EH (cell line): ENCODE measurements at places on chromosomes 12 and 14.
A peak's percentile ranks its signal among the peaks of the same experiment; 100 is the strongest.

DNA sequence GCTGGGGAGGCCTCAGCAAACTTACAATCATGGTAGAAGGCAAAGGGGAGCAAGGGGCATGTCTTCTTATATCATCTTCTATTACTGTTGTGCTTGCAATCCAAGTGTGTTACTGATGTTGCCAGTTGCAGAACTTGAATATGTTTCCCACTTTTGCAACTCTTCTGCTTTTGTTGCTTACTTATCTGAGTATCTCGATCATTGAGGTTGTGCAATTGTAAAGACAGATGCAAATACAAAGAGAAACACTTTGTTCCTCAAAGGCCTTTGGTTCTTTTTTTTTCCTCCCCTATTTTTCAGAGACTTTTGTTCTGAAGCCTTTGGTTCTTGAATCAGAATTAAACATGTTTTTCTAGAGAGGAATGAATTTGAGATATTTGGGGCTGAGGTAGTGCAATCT is 3.7 kb upstream of the COX8C start:
- no peak for DNase-seq

DNA sequence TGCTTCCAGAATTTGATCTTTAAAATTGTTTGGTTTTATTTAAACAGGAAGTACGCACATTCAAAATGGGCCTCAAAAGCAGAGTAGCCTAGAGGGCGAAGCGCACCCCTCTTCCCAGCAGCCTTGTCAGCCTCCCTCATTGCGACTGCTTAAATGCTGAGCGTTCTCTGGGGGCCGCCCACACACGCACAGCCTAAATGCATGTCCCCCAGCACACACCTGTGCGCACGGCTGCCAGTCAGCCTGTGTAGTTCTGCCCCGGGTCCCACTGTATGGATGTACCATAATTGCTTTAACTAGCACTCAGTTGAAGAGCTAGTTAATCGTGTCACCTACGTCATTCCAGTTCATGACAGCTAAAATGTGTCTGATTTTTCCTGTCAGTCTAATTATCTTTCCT is 79.3 kb downstream of the TESC start:
- DNase-seq = no peak

GRCh38 chr14:100640471-100641273 is 53.5 kb upstream of the BEGAIN start:
- DNase-seq = peak; percentile 11

DNA sequence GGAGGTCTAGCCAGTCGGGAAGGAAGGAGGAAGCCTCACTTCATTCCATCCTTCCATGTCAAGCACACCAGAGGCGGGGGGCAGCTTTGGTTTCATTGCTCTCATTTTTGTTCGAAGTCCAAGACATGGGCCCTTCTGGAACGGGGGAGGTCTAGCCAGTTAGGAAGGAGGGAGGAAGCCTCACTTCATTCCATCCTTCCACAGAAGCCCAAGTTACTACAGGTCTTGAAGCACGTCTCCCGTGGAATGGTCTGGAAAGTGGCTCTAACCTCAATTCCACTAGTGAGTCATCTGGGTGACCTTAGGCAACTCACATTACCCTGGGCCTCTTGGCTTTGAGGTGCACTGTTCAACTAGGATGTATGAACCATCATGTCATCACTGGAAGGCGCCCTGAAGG is 156.3 kb downstream of the NTF3 start:
- peak; percentile 75 for DNase-seq

GRCh38 chr12:72974954-72975555 is 702.9 kb downstream of the TRHDE start:
- DNase-seq = no peak

DNA sequence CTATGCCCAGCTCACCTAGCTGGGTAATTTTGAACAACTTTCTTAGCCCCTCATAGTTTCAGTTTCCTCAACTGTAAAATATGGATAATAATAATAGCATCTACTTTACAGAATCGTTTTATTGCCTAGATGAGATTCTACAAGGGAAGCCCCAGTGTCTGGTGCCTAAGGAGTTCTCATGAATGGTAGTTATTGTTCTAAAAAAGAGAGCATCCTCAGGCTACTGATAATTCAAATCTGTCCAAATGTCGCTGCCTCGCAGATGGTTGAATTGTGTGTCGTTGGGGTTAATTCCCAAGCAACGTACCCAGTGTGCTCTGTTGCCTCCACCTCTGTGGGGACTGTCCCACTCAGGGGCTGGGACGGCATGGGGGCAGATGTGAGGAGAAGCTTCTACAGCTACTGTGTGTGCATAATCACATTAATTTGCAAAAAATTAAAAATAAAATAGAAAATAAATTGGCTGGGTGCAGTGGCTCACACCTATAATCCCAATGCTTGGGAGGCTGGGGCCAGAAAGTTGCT is 71.6 kb upstream of the CEP83 start:
- DNase-seq = no peak

DNA sequence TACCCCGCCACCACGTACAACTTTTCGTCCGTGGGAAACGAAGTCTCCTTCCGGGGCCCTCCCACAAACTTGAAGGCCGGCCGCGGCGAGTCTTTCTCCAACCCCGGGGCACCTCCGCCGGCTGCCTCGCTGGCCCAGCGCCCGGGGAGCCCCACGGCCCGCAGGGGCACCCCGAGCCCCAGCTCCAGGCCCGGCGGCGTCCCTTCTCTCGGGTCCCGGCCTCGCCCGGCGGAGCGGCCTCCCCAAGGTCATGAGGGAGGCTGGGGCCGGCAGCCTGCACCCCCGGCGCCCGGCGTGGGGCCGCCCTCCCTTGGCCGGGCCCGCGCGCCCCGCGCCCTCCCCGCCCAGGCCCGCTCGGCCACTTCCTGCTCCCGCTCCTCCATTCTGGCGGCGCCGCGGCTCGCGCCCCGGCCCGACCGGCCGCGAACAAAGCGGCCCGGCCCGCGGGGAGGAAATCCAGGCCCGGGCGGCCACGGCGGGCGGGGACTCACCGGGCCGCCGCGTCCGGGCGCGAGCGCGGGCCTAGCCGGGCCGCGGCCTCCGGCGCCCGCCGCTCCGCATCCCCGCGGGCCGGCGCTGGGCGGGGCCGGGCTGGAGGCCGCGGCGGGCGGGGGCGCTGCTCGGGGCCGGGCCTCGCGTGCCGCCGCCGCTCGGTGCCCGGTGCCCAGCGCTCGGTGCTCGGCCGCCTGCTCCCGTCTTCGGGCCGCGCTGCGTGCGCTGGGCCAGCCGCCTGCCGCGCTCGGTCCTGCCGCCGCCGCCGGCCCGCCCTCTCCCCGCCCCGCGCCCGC is at the start of gene AKT1:
TSS of gene AKT1 (minus strand) at position 756 of the 788 bp plus-strand sequence. CDS start 3,105 bp downstream, outside the sequence.
- peak; percentile 27 for DNase-seq

GRCh38 chr12:49604856-49605255 is 583 bp downstream of the FAM186B start:
- DNase-seq = no peak

- DNase-seq = no peak
Observed at GRCh38 chr12:119683816-119684215, 15.9 kb downstream of the PRKAB1 start.

DNA sequence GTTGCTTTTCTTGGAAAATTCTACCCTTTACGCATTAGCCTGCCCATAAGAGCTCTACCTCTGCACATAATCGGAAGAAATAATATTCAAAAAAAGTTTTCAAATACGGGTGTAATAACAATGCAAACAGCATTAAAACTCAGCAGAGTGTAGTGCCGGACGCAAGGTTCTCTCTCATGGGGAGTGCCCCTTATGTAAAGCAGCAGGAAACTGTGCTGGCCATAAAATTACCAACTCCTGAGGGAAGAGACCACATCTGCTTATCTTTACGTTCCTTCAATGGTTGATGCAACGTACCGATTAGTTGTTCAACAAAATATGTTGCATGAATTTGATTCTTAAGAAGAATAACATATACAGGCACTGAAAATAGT is 118.7 kb upstream of the TMCC3 start:
- DNase-seq = no peak

GRCh38 chr12:47991106-47992061 is 12.9 kb downstream of the COL2A1 start:
- DNase-seq = no peak

DNA sequence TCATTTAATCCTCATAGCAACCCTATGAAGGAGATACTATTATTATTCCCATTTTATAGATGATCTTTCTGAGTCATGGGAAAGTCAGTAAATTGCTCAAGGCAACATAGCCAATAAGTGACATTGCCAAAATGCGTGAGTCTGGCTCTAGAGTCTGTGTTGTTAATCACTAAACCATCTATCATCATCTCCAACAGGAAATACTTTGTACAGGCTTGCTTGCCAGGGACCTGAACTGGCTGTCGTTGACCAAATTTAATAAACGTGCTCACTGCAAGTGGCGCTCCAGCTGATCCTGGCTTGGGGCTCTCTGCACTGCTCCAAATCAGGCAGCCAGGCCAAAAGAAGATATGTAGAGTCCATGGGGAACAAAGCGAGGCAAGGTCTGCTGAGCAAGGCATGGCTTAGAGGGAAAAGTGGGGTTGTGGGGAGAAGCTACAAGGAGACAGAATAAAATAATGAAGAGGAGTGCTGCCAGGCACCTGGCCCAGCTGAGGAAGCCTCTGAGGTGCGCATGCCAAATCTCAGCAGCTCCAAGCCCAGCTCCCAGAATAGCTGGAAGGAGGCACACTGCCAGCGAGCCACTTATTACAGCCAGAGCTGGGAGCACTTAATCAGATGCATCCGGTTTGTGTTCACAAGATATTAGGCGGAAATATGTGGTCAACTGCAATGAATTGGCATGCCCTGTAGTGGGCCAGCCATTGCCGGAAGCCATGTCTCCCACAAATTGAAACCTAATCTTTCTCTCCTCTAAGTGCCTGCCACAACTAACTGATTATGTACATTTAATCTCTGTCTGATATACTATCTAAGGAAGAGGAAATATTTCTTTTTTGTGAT is 43.3 kb upstream of the PTPRO start:
- peak; percentile 95 for DNase-seq

- no peak for DNase-seq
Observed at GRCh38 chr12:80411787-80412186, 32.2 kb upstream of the PTPRQ start.

GRCh38 chr14:102988054-102988453 is 65.6 kb downstream of the AMN start:
- peak; percentile 8 for DNase-seq

DNA sequence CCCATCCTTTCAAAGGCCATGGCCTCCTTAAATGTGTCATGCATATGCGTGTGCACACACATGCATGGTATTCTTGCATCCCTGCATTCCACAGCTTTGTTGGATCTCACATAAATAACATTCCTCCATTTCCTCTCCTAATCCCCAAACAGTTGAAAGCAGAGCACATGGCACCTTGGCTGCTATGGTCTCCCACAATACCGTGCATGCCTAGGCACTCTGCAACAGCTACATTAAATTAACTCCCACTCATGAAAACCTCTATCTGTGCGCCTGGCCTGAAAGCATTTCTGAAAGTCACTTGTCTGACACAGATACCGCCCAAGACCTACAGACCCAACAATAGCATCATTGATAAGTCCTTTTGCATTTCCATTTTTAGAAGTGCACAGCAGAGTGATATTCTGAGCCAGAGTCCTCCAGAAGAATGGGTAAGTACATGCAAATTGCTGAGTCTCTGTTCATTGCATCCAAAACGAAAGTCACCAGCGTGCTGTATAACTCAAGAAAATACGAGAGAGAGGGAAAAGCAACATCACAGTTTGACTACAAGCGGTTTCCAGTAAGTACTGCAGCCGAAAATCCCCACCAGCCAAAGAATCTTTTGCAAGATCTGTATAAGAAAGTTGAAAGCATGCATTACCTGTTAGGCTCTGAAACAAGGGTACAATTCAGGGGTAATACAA is 436 bp downstream of the ASB2 start:
- no peak for DNase-seq

DNA sequence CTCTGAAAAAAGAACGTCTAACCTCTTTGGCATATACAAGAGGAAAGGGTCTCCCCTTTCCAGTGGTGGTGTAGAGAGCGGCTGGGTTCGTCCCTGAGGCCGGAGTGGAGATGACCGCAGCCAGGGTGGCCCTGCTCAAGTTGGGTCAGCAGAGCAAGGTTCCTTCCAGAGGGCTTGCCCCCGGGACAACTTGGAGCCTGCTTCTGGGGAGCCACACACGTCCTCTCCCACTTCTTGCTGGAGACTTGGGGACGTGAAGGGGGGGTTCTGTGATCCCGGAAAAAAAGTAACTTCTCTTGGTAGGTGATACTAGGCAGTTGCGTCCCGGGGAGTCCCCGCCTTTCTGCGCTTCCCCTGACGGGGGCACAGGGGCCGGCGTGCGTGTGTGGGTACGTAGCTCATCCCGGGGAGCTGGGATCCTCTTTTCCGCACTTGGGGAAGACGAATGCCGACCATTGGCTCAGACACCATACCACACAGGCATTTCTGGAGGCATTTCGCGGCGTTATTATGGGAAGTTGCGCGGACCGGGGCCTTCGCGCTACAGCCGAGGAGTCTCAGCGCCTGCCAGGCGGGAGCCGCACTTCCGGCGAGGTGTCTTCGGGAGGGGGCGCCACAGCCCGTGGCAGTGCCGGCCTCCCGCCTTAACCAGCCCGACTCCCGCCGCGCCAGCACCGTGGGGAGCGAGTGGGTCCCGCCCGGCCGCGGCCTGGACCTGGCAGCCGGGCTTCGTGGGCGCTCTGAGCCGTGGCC is 14.8 kb upstream of the PAX9 start:
- DNase-seq = no peak

- DNase-seq = no peak
Observed at GRCh38 chr14:31556191-31556590, 5.0 kb upstream of the NUBPL start.

GRCh38 chr12:65840793-65841670 is 16.7 kb downstream of the HMGA2 start:
- no peak for DNase-seq

DNA sequence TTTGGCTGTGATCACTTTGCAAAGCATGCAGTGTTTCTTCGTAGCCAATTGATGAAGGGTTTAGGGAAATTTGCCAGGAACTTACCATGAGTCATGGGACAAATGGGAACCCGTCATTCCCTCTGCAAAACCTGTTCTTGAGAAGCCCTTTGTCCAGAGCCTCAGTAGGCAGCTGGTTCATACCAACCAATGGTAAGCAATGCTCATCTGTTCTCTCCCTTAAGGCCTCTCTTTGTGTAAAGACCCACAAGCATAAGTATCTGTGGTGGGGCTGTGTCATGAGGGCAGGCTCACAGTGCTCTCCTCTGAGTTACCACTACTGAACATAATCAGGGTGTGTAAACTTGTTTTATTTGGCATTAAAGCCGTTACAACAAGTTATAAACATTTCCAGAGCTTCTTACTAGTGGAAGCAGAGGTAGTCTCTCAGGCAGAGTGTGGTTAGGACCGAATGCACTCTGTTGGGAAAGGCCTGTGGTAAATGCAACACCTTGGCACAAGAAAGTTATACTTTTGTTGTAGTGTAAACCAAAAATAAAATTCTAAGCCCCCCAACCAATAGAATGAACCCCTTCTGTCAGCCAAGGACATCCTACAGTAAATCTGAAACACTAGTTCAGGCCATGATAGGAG is 119.8 kb downstream of the SINHCAF start:
- peak; percentile 43 for DNase-seq

DNA sequence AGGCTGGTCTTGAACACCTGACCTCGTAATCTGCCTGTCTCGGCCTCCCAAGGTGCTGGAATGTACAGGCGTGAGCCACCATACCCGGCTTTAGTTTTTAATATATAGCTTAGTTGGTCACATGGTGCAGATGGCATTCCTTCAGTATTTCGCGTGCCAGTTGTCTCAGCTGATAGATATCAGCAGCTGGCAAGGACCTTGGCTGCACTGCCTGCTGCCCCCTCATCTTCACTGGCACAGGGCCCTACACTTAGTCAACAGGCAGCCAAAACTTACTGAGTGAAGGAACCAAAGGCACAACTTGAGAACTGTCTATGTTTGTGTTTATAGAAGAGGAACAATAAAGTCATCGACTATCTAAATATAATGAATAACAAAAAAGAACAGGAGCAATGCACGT is 31.0 kb downstream of the EID3 start:
- DNase-seq = peak; percentile 60

GRCh38 chr14:75467763-75468162 is 39.9 kb downstream of the JDP2 start:
- DNase-seq = no peak

- no peak for DNase-seq
Observed at GRCh38 chr14:77746064-77746702, 14.8 kb downstream of the SNW1 start.
